ENCODE measurements at places on chromosomes 7 and 10.

- no peak for DNase-seq
Measured at GRCh38 chr10:52658112-52658511, 114.5 kb downstream of the MBL2 start.

DNA sequence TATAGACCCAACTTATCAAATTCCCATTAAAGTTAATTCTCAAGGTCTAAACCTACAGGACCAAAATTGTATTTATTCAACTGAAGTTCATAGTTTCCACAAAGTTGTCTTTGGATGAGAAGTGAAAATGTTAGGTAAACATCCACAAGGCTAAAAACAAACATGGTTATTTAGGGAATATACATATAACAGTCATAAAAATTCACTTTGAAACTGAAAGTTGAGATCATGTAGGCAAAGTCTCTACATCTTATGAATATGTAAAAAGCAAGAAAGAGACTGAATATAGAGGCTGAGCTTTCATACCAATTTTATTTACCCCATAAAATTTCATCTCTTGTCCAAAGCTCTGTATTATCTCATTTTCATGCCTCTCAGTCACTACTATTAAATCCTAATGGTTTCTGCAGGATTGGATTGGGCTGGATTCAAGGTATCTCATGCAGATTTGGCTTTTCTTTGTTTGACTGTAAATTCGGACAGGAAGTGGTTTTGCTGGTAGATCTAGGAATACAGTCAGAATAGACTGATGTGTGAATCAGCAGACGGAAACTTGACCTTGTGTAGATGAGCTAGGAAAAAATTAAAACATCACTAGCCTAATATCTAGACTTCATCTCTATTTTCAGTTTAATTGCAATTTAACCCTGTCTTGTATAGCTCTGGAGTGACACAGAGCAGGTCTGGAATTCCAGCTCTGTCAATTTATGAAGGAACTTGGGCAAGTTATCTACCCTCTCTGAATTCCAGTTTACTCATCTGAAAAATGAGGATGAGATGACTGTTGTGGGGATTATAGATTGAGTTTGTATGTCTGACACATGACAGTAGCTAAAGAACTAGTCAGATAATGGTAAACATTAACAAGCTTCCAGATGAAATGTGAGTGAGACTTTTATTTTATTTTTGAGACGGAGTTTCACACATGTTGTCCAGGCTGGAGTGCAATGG, 27.3 kb upstream of the SKAP2 start:
- DNase-seq, result no peak

- DNase-seq, result no peak
Measured at GRCh38 chr10:126387931-126388911, at the start of gene ADAM12. Gene ADAM12 (minus strand): TSS chr10:126388477. CDS start chr10:126388145, 332 bp downstream.

DNA sequence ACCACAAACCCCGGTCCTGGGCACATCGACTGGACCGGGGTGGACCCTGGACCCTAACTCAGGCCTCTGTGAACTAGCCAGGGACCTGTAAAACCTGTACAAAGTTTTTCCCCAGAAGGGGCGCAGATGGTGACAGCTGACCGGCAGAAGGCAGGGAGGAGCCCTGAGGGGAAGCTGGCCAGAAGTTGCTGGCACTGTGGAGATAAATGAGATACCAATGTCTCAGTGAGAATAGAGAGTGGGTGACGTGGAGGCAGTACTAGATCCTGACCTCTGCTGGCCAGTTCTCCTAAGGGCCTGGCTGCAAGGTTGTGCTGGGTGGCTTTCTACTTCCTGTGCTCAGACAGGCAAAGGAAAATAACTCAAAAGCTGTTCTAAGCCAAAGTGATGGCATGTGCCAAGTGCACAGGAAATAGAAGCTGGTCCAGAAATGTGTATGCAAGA, 10.6 kb upstream of the TSPAN14 start:
- DNase-seq, result peak; percentile 14

All from GDM1 (cell line).